ENCODE measurements at places on chromosomes 6 and 20. TPM values are rescaled to one million over a fixed set of nuclear protein-coding genes. Genes with fewer than 3 reads are reported as not detected.

- no peak overlapping the region for H3K4me3 ChIP-seq
- no peaks in the 10 kb centered on the region for H3K27me3 ChIP-seq
- H3K36me3 ChIP-seq = no peaks in the 10 kb centered on the region
- no peak for DNase-seq
- no peak overlapping the region for H3K27ac ChIP-seq
Measured at GRCh38 chr6:115759051-115759450, 301.6 kb downstream of the FRK start.

DNA sequence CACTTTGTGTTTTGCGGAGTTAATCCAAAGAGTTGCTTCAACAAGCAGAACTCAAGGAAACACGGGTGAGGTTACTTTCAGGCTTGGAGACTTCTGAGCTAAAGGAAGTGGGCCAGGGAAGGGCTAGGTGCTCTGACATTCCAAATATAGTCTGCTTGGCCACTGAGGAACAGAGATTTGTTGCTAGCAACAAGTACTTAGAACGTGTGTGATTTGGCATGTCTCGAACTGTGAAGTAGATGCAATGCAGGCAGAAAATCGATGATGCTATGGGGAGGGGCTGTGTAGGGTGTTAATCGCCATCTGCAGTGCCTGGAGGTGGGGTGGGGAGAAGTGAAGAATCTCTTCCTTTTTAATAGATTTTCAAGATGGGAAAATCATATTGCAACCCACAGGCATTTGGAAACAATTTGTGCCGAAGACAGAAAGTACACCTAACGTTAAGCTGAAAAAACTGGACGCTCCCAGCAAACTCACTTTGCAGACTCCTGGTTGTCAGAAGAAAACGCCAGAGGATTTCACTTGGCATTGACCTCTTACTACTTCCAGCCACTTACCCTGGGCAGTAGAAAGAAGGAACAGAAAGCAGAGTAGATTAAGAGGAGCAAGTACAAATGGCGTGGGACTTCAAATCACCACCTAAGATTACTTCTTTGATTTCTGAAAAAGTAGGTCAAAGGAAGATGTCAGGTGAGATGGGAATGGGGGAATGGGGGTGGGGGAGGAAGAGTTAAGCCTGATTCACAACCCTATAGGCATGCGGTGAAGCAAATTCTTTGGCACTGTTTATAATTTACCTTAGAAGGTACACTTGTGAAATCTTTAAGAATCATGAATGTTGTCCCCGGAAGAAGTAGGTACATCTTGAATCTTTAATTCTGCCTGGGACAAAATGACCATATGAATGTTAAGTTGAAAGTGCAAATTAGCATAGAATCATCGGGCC, 314.1 kb downstream of the CD83 start:
- H3K27me3 ChIP-seq = no peaks in the 10 kb centered on the region
- H3K36me3 ChIP-seq = no peaks in the 10 kb centered on the region
- H3K4me1 ChIP-seq = no peaks in the 10 kb centered on the region
- no peak overlapping the region for H3K4me3 ChIP-seq
- DNase-seq = no peak

DNA sequence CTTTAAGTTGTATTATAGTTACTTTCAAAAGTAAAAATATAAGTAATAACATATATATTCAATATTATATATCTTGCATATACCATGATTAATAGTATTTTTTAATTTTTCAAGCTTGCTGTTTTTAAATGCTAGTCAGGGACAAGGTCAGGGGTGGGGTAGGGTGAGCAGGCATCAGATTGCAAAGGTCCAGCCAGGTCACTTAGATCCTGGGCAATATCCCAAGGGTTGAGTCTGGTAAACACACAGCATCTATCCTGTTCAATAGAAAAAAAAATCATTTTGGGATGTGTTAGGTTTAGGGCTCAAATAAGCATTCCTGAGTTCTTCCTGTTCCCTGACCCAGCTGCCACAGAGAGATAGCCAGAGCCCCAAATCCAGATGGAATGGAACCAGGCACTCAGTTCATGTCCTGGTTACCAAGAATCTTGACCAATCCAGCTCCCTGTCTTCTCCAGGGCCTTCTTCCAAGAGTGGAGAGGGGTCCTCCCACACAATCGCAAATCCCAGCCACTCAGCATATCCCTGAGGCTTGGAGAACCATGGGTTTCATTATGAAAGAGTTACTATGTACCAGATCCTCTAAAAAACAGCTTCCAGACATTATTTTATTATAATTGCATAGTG, 134.9 kb upstream of the TOP1 start:
- H3K36me3 ChIP-seq = no peaks in the 10 kb centered on the region
- H3K4me1 ChIP-seq = no peaks in the 10 kb centered on the region
- H3K27ac ChIP-seq = no peak overlapping the region
- no peaks in the 10 kb centered on the region for H3K27me3 ChIP-seq
- DNase-seq = no peak

DNA sequence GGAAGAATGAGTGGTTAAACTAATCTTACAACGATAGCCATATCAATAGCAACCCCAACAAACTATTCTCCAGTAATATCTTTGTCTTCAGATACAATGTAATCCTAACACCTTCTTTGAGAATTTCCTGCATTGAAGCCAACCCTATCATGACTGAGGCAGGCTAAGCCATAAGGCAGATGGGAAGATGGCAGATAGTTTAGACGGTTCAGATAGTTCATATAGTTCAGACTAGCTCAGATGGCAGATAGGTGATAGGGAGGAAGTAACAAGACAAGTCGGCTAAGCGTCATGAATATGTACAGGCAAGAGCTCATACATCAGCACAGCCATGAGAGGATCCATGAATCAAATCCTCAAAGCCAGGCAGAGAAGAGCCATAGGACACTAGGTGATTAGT, 39.1 kb upstream of the BEND6 start:
- no peaks in the 10 kb centered on the region for H3K4me1 ChIP-seq
- H3K27ac ChIP-seq = no peak overlapping the region
- DNase-seq = no peak
- H3K4me3 ChIP-seq = no peak overlapping the region
- H3K27me3 ChIP-seq = no peaks in the 10 kb centered on the region

PRR18 gene
- not detected for total RNA-seq

VWA7 gene
- total RNA-seq = 19.7 TPM

EBF4 gene
- 6.5 TPM for total RNA-seq
